Lung (tissue), 17 donors: ENCODE measurements at places on chromosomes 13 and 19. TPM values are rescaled to one million over a fixed set of nuclear protein-coding genes. Genes with fewer than 3 reads are reported as not detected.

DNA sequence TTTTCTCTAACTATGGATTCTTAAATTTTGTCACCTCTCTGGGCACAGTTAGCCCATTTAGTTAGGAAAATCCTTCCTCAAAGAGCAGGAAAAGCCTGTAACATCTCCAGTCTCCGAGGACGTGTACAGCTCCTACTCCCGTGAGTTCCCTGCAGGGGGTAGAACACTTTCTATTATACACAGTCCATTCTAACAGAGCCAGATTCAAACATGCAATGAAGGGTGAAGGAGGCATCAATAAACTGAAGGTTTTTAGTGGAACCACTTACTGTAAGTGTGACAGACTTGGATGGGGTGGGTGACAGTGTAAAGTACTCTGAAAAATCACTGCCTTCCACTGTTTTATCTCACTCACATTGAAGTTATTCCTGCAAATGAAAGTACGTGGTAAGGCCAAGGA, 204.7 kb upstream of the DACH1 start:
- no peak overlapping the region for H3K4me3 ChIP-seq
- H3K36me3 ChIP-seq: no peaks in the 10 kb centered on the region
- H3K27me3 ChIP-seq: no peaks in the 10 kb centered on the region
- no peaks in the 10 kb centered on the region for H3K4me1 ChIP-seq
- DNase-seq: no peak

GRCh38 chr13:61410669-61411297, 4.9 kb downstream of the PCDH20 start:
- peaks cover 12% of the 10 kb centered on the region for H3K27me3 ChIP-seq
- no peaks in the 10 kb centered on the region for H3K36me3 ChIP-seq
- peak; percentile 57 for DNase-seq
- H3K4me3 ChIP-seq: no peak overlapping the region
- no peaks in the 10 kb centered on the region for H3K4me1 ChIP-seq

DNA sequence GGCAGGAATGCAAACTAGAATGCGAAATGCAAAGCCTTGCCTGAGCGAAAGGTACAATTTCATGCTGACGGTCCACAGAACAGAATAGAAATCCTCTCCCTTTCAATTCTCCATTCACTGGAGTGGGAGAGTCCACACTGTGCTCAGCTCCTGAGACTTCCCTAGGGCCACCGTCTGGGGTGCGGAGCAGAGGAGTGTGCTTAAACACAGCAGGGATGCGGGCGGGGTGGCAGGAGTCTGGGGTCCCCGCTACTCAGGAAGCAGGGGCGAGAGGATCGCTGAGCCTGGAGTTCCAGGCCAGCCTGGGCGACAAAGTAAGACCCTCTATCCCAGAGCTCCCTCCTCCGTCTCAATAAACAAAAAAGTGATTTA, 552 bp upstream of the ZNF816 start:
- H3K4me3 ChIP-seq: peak overlapping the region; percentile 24
- no peak for DNase-seq
- peak overlapping the region; percentile 86 for H3K27ac ChIP-seq
- peaks cover 18% of the 10 kb centered on the region for H3K4me1 ChIP-seq
- H3K27me3 ChIP-seq: no peaks in the 10 kb centered on the region

ZNF284 gene
- total RNA-seq: 2.1 TPM

DNA sequence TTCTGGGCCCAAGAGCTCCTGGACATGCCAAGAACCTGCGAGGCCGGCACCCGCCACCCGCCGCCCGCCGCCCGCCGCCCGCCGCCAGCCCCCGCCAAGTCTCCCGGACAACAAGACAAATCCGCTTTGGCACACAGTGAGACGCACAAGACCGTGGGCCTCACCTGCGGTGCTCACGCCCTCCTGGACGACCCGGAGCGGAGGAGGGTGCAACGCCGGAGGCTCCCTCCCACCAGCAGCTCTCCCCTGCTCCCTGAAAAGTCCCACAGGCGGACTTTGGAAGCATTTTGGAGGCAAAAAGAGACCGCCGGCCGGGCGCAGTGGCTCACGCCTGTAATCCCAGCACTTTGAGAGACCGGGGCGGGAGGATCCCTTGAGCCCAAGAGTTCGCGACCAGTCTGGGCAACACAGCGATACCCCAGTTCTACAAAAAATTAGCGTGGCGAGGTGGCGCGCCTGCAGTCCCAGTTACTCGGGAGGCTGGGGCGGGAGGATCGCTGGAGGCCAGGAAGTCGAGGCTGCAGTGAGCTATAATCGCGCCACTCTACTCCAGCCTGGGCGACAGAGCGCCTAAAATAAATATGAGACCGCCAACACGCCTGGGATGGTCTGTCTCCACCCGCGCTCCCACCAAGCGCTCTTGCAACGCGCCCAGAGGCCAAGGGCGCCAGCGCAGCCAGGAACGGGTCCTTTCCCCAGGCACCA, 783 bp downstream of the RHPN2 start:
- H3K4me3 ChIP-seq: peak overlapping the region; percentile 26
- H3K36me3 ChIP-seq: no peaks in the 10 kb centered on the region
- H3K4me1 ChIP-seq: no peaks in the 10 kb centered on the region
- no peak for DNase-seq
- H3K27me3 ChIP-seq: no peaks in the 10 kb centered on the region

PSENEN gene
- 36.8 TPM for total RNA-seq

- H3K27ac ChIP-seq: no peak overlapping the region
- no peaks in the 10 kb centered on the region for H3K36me3 ChIP-seq
- no peak for DNase-seq
- H3K27me3 ChIP-seq: peaks cover 7% of the 10 kb centered on the region
Observed at GRCh38 chr13:100680131-100680530, 5.5 kb upstream of the TMTC4 start.

LIM2 gene
- not detected for total RNA-seq

CD37 gene
- total RNA-seq: 33.9 TPM

DNA sequence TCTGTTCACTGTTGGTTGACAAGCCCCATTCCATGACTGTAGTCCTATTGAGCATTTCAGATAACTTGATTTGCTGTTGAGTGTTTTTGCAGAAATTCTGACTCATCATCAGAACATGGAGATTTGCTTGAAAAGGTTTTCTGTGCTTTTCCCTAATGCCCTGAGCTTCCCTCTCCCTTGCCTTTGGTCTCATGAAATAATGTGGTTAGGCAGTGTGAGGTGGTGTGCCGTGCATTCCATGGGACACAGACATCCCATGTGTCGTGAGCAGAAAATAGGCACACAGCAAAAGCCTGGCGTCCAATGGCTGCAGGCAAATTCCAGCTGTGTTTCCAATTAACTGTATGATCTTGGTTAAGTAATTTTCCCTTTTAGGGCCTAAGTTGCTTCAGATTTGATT, 197.4 kb downstream of the DLEU7 start:
- no peaks in the 10 kb centered on the region for H3K27me3 ChIP-seq
- H3K4me3 ChIP-seq: no peak overlapping the region
- H3K36me3 ChIP-seq: no peaks in the 10 kb centered on the region

GRCh38 chr13:51834581-51835171, 10.3 kb downstream of the TMEM272 start:
- no peaks in the 10 kb centered on the region for H3K4me1 ChIP-seq
- peak; percentile 82 for DNase-seq
- no peak overlapping the region for H3K27ac ChIP-seq
- H3K4me3 ChIP-seq: no peak overlapping the region
- H3K27me3 ChIP-seq: no peaks in the 10 kb centered on the region

DNA sequence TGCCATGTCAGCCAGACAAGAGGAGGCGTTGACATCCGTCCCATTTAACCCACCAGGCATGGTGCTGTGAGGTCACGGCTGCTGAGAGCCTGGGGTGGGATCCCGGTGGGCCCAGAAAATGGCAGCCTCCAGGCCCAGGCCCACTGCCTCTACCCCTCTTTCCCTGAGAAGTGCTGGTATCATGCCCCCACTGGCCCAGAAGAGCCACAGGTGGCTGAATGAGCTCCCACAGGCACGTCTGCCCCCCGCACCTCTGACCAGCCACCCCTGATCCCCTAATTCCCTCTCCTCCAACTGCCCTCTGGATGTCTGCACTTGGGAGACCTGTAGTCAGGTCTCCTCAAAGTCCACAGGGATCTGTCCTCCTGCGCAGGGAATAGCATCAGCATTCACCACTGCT, 37.3 kb upstream of the KCTD15 start:
- no peaks in the 10 kb centered on the region for H3K27me3 ChIP-seq
- DNase-seq: no peak
- H3K27ac ChIP-seq: no peak overlapping the region
- H3K36me3 ChIP-seq: no peaks in the 10 kb centered on the region
- H3K4me1 ChIP-seq: no peaks in the 10 kb centered on the region

BAX gene
- 109 TPM for total RNA-seq

GRCh38 chr19:35856546-35857149, at the start of gene KIRREL2:
Gene KIRREL2, plus strand, starts transcription at chr19:35856911. Its CDS starts 209 bp downstream, at chr19:35857120.
- peaks cover 5% of the 10 kb centered on the region for H3K27me3 ChIP-seq
- H3K36me3 ChIP-seq: no peaks in the 10 kb centered on the region
- peaks cover 8% of the 10 kb centered on the region for H3K4me1 ChIP-seq
- no peak within 1 kb of the TSS for H3K27ac ChIP-seq
- no peak for DNase-seq
- peak within 1 kb of the TSS; percentile 16 for H3K4me3 ChIP-seq

- H3K27ac ChIP-seq: no peak overlapping the region
- no peak for DNase-seq
- H3K36me3 ChIP-seq: no peaks in the 10 kb centered on the region
- H3K27me3 ChIP-seq: no peaks in the 10 kb centered on the region
- no peaks in the 10 kb centered on the region for H3K4me1 ChIP-seq
Observed at GRCh38 chr19:46554161-46554560, 47.0 kb upstream of the CALM3 start.

DNA sequence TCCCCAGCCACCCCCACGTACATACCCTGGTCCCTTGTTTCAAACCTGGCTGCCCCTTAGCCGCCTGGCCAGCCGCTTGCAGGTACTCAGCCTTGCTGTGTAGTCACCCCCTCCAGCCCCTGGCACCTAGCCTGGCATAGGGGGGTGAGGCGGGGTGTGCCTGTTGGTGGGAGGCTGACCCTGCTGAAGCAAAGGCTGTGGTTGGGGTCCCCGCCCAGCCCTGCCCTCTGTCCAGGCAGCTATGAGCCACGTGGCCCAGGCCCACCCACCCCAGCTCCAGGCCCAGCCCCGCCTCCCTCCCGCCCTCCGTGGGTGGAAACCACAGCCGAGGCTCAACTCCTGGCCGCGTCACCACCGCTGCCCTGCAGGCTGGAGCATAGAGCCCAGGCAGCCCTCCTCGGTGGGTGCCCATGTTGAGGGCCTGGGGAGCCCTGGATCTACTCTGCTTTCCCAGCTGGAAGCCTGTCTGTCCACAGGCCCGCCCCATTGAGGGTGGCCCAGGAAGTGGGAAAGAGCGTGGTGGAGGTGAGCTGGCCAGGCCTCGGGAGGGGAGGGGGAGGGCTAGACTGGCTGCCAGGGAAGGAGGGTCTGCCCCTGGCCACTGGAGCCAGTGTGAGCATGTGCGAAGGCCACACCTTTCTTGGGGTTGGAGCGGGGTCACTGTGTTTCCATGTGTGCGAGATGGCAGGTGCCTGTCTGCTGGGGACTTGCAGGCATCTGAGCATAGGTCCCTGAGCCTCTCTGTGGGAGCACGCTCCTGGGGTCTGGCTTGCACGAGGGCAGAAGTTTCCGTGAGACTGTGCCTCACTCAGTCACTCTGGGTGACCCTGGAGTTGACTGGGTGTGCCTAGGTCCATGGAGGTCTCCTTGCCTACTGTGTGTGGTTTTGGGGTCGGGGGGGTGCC, 31.0 kb downstream of the PAK4 start:
- H3K27me3 ChIP-seq: no peaks in the 10 kb centered on the region
- peaks cover 42% of the 10 kb centered on the region for H3K4me1 ChIP-seq
- H3K36me3 ChIP-seq: no peaks in the 10 kb centered on the region
- H3K4me3 ChIP-seq: no peak overlapping the region
- no peak overlapping the region for H3K27ac ChIP-seq

DNA sequence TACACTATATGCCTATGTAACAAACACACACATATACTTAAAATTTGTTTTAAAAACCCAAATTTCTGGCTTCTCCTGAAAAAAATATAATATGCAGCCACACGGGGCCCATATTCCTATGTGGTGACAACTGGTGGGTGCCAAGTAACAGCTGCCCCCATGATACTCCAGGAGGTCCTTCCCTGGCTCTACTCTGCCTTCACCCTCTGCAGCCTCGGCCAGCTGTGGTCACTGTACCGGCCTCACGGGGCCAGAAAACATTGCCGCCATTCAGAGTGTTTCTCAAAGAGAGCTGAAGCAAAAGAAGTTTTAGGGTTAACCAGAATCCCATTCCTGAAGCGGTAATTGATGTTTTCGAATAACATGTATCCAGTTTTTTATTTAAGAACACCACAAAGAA, 32.6 kb upstream of the POP4 start:
- no peak overlapping the region for H3K4me3 ChIP-seq
- no peaks in the 10 kb centered on the region for H3K4me1 ChIP-seq
- no peaks in the 10 kb centered on the region for H3K27me3 ChIP-seq
- DNase-seq: no peak

ZNF229 gene
- 4.1 TPM for total RNA-seq

GPR4 gene
- total RNA-seq: 1.3 TPM

- no peak for DNase-seq
- H3K27me3 ChIP-seq: no peaks in the 10 kb centered on the region
- no peak overlapping the region for H3K4me3 ChIP-seq
- no peak overlapping the region for H3K27ac ChIP-seq
- H3K4me1 ChIP-seq: peaks cover 9% of the 10 kb centered on the region
Observed at GRCh38 chr13:50225193-50226155, 210.2 kb downstream of the KCNRG start.

DNA sequence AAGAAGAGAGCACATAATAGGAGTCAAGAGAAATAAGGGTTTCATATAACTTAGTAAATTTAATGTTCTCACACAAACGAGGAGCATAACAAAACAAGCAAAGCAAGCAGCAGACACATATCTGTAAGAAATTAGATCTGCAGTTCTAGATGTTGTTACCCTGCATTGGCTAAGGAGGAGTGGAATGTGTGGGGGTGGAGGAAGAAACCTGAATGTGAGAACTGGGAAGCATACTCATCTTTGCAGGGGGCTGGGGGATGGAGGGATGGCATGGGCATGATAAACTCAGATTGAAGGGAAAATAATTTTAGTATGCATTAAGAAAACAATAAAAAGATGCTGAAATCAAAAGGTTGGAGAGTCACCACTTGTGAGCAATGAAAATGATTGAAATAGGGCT, 255.0 kb downstream of the LIG4 start:
- no peak overlapping the region for H3K27ac ChIP-seq
- no peaks in the 10 kb centered on the region for H3K4me1 ChIP-seq
- H3K27me3 ChIP-seq: no peaks in the 10 kb centered on the region
- no peak overlapping the region for H3K4me3 ChIP-seq
- no peak for DNase-seq

WDR88 gene
- total RNA-seq: not detected

DNA sequence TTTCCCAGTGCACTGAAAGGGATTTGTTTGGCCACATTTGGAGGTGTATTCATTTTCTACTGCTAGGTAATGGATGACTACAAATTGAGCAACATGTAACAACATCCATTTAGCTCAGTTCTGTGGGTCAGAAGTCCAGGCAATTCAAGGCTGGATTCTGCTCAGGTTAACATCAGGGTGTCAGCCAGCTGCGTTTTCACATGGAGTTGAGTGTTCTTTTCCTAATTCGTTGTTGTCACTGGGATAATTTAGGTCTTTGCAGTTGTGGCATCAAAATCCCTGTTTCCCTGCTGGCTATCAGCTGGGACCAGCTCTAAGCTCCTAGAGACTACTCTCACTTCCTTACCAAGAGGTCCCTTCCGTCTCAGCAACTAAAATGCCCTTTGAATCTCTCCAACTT, 25.4 kb downstream of the MIR17HG start:
- H3K4me3 ChIP-seq: no peak overlapping the region
- H3K27ac ChIP-seq: no peak overlapping the region
- H3K27me3 ChIP-seq: no peaks in the 10 kb centered on the region
- peaks cover 4% of the 10 kb centered on the region for H3K4me1 ChIP-seq
